ENCODE measurements at places on chromosomes 2 and 18.
A peak's percentile ranks its signal among the peaks of the same experiment; 100 is the strongest.

DNA sequence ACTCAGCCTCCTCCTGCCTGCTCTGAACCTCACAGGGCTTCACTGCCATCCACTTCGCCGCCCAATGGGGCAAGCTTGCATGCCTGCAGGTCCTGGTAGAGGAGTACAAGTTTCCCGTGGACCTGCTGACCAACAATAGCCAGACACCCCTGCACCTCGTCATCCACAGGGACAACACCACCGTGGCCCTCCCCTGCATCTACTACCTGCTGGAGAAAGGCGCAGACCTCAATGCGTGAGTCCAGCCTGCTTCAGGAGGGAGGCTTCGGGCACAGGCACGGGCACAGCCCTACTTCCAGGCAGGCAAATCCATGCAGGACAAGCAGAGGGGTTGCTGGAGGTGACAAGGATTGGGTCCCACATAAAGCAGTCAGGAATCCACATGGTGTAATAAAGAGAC, 1.2 kb downstream of the ANKRD53 start:
- DNase-seq: no peak

GRCh38 chr2:206056286-206056685, 29.7 kb downstream of the INO80D start:
- no peak for DNase-seq

- DNase-seq: peak; percentile 38
Observed at GRCh38 chr2:71923887-71924533, 223.7 kb downstream of the CYP26B1 start.

DNA sequence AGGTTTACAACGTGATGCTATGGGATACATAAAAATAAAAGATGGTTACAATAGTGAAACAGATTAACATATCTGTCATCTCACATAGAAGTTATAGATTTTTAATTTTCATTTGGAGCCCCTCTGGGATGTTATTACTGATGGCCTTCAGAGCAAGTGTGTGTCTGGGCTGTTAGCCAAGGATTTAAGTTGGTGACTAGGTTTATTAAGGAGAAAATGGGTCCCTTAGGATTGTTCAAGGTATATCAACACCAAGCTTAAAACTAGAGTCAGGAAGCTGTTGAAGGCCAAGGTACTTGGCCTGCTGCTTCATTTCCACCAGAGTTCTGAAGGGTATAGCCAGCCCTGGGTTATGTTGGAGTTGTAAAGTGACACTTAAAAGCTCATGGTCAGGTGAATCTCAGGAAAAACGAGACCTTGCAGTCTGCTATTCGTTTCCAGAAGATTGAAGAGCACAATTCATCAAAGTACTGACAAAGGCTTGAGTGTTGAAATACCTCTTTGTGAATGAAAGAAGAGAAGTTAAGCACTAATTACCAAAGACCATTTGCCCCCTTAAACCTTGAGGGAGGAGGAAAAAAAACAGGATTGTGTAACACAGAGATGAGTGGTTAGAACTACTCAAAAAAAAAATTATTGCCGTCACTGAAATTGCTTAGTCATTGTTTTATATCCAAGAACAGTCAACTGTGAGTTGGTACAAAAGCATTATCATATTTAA, 48.4 kb downstream of the MAP2 start:
- DNase-seq: no peak

DNA sequence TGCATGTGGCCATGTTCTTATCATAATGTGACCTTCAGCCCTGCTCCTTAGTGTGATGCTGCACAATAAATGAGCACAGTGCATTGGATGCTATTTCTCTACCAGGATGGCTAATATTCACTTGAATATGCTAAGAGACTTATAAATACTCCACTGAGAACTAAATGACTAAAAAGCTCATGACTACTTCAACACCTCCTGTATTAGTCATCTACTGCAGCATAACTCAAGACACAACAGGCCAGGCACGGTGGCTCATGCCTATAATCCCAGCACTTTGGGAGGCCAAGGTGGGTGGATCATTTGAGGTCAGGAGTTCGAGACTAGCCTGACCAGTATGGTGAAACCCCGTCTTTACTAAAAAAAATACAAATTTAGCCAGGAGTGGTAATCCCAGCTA, 213.4 kb downstream of the RND3 start:
- no peak for DNase-seq

GRCh38 chr2:196338440-196338839, 167.1 kb upstream of the STK17B start:
- DNase-seq: no peak

- no peak for DNase-seq
Observed at GRCh38 chr2:238974081-238974480, 126.2 kb downstream of the TWIST2 start.

- no peak for DNase-seq
Observed at GRCh38 chr2:237011206-237011795, 74.4 kb upstream of the COPS8 start.

DNA sequence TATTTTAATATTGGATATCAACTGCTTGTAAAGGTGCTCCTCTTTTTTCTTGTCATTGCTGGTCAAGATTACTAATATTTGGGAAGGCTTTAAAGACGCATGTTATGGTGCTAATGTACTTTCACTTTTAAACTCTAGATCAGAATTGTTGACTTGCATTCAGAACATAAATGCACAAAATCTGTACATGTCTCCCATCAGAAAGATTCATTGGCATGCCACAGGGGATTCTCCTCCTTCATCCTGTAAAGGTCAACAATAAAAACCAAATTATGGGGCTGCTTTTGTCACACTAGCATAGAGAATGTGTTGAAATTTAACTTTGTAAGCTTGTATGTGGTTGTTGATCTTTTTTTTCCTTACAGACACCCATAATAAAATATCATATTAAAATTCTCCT, 38.2 kb downstream of the COL3A1 start:
- no peak for DNase-seq

DNA sequence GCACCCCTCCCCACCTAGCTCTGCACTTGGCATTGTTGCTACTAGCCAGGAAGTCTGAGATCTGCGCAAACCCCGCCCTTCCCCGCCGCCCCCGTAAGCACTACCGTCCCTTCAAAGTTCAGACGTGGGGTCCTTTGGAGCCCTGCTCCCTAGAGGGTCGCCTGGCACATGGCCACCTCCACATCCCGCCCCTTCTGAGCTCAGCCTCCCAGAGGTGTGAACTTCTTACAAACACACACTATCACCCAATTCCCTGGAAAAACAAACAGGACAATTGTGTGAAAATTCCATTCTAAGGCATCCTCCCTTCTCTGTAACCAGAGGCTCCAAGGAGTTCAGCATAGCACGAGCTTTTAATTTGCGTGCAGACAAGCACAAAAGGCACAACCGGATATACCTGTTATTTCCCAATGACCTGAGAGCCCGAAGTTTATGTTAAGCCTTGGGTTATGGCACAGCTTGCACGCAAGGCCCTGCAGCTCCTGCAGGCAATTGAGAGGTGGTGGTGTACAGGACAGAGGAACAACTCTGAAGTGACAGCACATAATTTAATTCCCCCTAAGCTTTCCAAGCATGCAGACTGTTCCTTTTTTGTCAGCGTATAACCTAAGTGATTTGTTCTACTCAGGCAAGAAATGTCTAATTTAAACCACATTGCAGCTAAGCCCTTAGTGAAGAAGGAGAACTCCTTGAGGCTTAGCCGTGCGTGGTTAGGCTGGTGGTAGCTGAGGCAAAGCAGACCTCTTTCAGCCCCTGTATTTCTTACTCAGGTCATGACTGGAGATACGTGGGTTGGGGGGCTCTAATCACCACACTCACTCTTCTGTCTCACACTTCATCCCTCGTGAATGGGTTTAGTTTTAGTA, 20.3 kb upstream of the CYP1B1 start:
- DNase-seq: no peak

GRCh38 chr2:18396329-18397010, 164.0 kb downstream of the RDH14 start:
- no peak for DNase-seq

DNA sequence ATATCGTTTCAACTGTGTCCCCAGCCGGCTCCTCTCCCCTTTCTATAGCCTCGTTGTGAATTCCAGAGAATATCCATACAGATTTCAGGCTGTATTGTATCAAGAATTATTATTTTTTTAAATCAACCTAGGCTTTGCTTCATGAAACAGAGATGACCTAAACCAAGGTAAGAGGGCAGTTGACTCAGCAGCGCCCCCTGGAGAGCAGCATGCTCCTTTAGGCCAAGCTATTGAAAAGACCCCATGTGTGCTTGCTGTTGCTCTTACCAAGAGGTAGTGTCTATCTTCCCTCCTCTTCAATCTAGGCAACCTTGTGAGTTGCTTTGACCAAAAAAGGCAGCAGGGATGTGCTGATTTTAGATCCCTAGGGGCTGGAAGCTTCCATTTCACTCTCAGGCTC, 426.7 kb upstream of the SMIM21 start:
- no peak for DNase-seq

DNA sequence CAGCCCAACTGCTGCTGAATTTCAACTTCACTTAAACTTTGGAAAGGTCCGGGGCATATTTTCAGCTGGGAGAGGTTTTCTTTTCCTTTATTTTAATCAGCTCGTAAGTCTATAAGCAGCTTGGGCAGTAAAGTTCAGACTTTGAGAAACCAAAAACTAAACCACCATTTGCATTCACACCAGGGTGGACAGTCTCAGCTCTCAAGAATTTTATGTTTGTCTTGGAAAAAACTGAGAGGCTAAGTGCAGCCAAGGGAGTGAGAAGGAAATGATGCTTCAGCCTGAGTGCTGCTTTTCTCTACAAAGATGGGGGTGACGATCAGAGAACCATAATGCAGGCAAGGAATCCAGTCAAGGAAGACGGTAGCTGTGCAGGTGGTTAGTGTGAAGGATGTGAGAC, 30.2 kb downstream of the MCFD2 start:
- no peak for DNase-seq

DNA sequence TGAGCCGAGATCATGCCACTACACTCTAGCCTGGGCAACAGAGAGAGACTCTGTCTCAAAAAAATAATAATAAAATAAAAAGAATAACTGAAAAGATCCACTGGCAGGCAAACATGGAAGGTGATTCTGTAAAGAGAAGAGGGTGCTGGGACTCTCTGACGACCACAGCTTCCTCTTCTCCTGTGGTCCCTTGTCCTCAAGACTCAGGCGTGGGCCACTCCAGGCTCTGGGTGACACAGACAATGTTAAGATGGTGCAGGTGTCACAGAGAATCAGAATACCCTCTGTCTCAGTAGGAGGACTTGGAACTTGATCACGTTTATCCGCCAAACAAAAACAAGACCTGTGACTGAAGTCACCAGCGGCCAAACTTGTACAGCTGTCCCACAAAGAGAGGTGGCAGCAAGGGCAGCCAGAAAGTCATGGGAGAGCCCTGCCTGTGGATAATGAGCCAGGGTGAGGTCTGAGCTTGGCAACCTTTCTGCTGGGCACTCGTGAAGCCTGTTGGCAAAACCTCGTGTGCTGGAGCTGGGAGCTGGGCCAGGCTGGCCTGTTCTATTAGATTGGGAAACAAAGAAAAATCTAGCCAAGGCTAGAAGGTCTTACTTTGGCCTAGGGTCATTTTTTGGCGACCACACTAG, 76.4 kb upstream of the ITGA6 start:
- no peak for DNase-seq

DNA sequence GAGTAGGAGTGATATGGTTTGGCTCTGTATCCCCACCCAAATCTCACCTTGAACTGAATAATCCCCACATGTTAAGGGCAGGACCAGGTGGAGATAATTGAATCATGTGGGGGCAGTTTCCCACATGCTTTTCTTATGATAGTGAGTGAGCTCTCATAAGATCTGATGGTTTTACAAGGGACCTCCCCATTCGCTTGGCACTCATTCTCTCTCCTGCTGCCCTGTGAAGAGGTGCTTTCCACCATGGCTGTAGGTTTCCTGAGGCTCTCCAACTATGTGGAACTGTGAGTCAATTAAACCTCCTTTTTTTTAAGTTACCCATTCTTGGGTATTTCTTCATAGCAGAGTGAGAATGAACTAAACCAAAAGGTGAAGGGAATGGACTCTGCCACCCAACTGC, 207.5 kb downstream of the LOXHD1 start:
- DNase-seq: no peak

- DNase-seq: no peak
Observed at GRCh38 chr2:182716650-182716979, 558 bp downstream of the DNAJC10 start.

DNA sequence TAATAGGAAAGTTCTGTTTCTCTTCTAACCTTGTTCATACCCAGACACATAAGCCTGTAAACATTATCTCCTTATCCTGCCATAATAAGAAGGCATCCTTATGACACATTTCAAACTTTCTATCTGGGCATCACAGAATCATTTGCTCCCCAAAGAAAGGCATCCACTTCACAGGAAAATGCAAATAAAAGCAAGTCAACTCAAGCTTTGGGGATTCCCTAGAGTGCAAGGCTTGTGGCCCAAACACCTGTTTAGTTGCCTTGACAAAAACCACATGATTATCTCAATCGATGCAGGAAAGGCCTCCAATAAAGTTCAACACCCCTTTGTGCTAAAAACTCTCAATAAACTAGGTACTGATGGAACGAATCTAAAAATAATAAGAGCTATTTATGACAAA, 195.7 kb upstream of the GALNT5 start:
- DNase-seq: no peak

GRCh38 chr2:84491256-84491655, 25.0 kb upstream of the DNAH6 start:
- DNase-seq: no peak

GRCh38 chr2:173713904-173714555, 251.1 kb downstream of the SP3 start:
- DNase-seq: no peak

DNA sequence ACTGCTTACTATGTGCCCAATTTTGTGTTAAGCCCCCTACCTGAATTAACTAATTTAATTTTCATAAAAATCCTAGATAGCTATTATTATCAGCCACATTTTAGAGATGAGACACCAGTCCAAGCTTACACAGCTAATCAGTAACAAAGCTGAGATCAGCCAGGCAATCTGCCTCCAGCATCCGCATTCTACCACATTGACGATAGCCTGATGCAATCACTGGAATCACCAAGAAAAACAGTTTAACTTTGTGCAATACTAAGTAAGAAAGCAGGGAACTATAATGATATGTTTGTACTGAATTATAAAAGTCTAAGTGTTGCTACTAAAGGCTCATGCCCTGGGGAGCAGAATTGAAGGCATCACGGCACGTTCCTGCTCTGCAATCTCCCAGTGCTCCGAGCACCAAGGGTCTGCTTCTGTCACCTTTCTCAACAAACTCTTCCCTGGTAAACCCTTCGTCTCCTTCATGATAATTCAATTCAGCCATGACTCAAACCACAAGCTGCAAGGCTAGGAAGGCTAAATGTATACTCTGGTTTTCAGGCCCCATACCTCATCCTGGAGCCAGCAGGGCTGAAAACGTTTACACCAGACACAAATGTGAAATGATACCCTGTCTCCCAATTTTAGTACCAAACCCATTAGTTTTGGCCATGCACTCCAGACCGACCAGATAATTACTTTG, 19.4 kb downstream of the KANSL3 start:
- DNase-seq: no peak

DNA sequence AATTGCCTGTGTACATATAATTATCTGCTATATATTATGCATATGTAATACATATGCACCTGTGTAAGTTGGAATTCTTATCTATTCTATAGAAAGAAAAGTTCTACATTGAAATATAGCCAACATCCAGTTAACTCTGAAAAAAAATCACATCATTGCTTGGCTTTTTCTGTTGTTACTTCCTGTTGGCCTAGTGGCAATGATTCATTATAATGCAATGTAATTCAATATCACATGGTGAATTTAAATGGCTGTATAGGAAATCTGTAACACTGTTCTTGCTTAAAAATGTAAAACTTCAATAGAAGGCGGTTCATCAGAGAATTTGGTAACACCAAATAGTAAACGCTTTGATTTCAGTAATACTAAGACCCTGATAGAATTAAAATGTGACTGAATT, 44.5 kb upstream of the MAP4K3 start:
- DNase-seq: no peak

Measured in NK-92 treated with Interleukin-12 subunit alpha and Interleukin-12 subunit beta, amount 100 ng/mL, for 24 hours (cell line).